ENCODE measurements at places on chromosomes 6 and 20.
A peak's percentile ranks its signal among the peaks of the same experiment; 100 is the strongest.

DNA sequence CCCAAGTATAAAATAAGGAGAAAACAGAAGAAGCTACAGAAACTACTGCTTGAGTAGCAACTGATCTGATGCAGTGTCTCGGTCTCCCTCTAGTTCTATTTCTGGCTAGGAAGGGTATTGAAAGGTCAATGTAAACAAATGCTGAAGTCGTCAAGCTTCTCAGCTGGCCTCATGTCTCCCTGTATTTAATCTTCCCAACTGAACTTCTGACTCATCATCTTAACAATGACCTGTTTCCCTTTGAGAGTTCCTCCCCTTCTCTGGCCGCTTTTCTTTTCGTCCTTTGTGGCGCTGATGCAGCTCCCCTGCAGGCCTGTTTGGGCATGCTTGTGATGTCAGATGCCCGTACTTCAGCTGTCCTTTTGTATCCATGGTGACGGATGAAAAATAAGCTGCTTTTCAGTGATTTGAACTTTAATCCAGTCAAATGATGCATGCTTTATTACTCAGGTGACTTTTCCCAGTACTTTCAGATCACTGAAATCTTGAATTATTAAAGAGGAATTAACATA lies 7.8 kb upstream of the LCA5 start:
- peak; percentile 93 for DNase-seq

DNA sequence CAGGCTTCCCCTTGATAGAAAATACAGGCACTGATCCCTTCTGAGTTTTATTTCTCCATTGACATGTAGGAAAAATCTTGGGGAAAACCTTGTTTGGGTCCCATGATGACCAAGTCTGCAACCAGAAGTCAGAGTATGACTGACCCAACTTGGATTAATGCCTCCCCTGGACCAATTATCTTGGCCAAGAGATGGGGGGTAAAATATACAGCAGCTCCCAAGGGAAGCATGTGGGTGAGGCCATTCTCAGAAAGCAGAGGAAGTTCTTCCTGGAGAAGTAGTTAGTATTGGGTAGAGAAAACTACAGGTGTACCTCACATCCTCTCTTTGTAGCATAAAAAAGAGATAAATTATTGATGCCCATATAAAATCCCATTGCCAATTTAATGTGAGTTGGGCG lies 285.2 kb upstream of the PLCB4 start:
- no peak for DNase-seq

DNA sequence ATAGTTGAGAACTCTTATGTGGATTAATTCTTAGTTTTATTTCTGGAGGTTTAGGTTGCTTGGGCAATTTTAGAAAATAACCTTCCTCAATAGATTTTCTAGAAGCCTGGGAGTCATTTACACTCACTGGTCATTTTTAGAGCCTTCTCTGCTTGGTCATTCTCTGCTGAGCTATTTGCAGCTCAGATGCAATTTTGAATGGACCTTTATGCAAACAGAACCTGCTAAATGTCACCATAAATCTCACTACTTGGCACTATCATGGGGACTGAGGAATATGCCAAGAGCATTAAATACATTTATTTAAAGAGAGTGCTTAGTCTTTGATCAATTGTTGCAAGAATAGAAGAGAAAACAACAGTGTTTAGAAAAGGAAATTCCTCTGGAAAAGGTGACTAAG lies 154.0 kb downstream of the CLVS2 start:
- no peak for DNase-seq

- DNase-seq, result peak; percentile 80
Measured at GRCh38 chr6:26296857-26297648, 67.9 kb upstream of the BTN3A2 start.

DNA sequence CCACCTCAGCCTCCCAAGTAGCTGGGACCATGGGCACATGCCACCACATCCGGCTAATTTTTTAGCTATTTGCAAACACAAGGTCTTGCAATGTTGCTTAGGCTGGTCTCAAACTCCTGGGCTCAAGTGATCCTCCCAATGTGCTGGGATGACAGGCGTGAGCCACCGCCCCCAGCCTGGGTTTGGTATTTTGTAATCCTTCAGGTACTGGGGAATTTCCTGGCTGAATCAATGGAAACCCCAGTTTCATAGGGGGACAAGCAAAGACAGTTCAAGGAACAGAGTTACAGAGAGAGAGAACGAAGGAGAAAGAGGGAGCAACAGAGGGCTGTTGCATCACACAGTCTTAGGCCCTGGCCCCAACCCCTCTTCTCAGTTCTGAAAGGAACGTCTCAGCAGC lies 35.7 kb downstream of the RAB44 start:
- no peak for DNase-seq

DNA sequence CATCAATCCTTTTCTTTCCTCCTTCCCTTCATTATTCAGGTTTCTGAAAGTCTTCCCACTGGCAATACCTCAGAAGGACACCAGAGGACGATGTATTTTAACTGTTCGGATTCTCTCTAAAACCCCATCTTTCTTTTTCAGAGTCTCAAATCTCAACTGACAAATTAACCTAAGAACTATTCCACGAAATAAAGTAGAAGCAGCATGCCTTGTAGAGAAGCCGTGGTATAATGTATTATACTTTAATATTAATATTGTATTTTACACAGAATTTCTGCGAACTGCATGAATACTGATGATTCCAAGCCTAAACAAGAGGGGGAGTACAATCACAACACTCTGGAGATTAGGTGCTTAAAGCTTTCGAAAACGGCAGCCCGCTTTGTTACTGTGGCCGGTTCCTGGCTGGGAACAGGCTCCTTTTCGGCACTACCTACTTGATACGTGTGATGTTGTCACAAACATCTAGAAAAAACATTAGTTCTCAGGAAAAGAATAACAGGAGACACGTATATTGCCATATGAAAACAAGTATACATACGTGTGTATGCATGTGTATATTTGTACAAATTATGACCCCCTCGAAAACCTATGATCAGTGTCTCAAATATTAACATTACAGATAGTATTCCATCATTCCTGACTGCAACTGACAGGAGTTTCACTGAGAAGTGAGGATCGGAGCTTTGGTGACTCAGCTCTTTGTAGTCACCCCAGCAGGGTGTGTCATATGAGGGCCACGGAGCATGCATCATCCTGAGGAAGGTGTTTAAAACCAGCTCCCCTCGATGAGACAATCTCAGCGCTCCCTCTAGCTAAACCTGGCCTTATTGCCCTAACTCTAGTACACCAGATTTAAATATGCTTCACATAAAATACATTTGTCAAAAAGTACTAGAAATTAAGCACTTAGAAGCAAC lies 319.7 kb upstream of the TCF21 start:
- DNase-seq, result peak; percentile 48
